ENCODE measurements at places on chromosomes 7 and 10.
A peak's percentile ranks its signal among the peaks of the same experiment; 100 is the strongest.

GRCh38 chr7:155462163-155462735, 4.3 kb downstream of the EN2 start:
- no peak for DNase-seq

DNA sequence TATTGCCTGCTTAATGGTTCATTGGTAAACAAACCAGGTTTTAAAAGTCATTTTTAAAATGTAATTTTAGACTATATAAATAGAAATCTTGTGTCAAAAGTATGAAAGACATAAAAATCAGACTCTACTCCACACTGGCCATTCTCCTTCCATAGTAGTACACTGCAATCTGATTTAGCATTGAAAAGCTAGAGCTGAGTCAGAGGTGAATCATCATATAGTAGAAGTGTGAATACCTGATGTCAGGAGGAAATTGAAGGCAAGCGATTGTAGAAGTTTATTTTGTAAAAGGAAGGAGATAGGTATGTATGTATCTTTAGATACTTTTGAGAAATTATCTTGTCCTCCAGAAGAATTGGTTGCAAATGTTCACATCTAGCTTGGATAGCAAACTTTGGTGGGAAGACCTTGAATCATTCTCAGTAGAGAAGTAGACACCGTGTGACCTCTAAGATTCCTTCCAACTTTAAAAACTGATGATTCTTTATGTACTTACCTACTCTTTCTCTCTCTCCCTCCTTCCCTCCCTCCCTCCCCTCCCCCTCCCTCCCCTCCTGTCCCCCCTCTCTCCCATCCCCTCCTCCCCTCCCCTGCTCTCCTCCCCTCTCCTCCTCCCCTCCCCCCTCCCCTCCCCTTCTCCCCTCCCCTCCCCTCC, 88.1 kb downstream of the BTAF1 start:
- DNase-seq = no peak

DNA sequence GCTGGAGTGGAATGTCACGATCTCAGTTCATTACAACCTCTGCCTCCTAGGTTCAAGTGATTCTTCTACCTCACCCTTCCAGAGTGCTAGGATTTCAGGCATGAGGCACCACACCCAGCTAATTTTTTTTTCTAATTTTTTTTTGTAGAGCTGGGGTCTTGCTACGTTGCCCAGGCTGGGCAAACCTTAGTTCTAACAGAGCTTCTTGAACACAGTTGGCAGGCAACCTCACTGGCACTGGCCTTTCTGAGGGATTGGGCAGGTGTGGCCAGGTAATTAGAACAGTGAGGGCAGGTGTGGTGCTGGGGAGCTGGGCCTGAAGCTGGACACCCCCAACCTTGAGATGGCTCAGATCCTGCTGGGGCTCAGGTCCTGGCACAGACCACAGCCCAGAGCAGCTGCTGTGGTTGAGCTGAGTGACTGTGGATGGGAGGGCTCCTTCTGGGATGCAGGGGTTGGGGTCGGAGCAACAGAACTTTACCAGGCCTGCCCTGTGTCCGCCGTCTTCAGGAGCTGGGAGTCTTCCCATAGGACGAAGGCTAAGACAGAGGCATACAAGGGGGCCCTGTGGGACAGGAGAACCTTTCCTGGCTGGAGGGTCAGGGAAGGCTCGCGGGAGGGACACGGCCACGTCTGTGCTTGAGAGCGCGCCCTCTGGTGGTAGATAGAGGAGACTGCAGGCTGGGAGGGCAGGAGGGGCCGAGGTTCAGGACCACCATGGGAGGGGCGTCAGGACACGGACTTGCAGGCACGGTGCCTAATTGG, 48.2 kb downstream of the COL26A1 start:
- peak; percentile 24 for DNase-seq

GRCh38 chr7:148230296-148230695, 360.3 kb upstream of the C7orf33 start:
- DNase-seq = no peak

GRCh38 chr10:63547628-63548360, 26.6 kb downstream of the REEP3 start:
- no peak for DNase-seq

DNA sequence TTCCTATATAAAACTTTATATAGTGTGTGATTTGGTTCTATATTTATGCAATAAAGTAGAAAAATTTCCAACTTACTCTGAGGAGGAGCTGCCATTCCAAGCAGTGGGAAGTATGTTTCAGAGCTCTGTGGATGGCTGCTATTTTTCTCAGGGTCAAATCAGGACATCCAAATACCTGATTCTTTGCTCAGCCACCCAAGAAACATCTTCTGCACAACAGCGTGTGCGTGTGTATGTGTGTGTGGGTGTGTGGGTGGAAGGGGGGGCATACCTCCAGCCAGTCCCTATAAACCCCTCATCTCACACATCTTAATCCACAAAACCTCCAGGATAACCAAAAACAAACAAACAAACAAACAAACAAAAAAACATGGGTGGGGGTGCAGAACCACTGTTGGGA, 66.3 kb upstream of the EMX2 start:
- DNase-seq = no peak

- no peak for DNase-seq
Observed at GRCh38 chr7:157690833-157691585, 354.2 kb downstream of the DNAJB6 start.
